ENCODE measurements at places on chromosomes 5 and 9.

DNA sequence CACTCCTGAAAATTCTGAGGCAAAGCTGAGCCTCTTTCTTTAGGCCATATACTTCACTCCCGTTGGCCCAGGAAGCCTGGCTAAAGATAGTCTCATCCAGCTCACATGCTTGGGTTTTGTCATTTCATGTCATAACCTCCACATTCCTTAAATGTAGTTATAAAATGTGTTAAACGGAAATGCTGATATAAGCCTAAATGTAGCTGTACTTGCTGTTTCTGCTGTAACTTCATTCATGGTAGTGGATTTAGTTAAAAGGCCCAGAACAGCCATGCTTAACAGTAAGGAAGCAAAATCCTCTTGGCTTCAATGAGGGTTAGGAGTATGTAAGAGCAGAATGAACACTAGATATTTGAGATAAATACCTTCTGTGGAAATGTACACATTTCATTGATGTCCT is 135.8 kb upstream of the TMEM161B start:
- DNase-seq, result no peak

GRCh38 chr5:74542482-74542881 is 98.0 kb downstream of the ENC1 start:
- no peak for DNase-seq

GRCh38 chr5:168424594-168425323 is 61.5 kb upstream of the RARS1 start:
- DNase-seq, result no peak

GRCh38 chr9:98907055-98907454 is 36.7 kb upstream of the COL15A1 start:
- DNase-seq, result no peak

GRCh38 chr5:132458226-132458560 is 32.4 kb downstream of the IRF1 start:
- no peak for DNase-seq

GRCh38 chr9:134371731-134372130 is 45.5 kb downstream of the RXRA start:
- no peak for DNase-seq

DNA sequence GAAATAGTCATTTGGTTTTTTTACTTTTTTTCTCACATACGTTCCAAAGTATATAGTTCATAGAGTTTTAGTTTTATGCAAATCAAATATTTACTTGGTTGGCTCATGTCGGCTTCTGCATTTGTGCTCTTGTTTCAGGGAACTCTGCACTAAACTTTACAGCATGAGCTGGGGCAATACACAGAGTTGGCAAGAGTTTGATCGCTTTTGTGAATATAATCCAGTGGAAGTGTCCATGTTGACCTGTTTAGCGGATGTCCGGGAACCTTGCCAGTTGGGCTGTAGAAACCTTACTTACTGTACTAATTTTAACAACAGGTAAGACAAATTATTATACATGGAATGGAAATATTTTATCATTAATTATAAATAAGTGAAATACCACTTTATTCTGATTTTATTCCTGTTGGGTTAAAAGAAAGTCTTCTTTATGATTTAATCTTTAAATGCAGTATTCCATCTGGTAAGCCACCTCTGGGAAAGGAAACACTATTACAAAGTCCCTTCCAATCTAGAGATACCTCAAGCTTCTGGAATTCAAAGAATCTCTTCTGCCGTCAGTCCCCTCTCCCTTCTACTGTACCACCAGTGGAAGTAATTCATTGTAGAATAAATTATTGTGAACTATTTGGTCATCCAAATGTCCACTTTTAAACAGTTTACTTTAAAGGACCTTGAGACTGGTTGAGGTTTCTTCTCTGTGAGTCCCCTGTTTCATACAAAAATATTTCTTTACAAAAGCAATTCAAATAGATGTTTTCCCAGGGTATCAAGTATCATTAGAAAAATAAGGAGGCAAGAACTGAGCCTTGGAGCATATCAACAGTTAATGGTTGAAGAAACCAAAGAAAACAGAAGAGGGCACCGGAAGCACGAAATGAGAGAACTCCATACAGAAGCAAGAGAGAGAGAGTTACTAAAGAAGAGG is 45.2 kb upstream of the GLIPR2 start:
- no peak for DNase-seq

DNA sequence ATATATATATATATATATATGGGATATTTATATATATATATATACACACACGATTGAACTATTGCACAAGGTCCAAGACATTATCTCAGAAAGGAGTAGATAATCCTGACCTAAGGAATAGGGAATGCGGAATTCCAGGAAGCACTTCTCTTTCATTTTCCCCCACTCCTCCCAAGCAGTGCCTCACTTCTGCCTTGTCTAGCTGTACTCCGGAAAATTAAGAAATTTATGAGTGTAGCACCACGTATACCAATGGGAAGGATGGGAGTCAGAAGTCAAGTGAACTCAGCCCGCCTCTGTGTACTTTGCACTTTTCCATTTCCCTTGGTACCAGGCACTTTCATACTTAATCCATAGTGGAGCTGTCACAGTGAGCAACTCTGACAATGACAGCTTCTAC is 10.9 kb downstream of the SLC36A1 start:
- DNase-seq, result no peak

DNA sequence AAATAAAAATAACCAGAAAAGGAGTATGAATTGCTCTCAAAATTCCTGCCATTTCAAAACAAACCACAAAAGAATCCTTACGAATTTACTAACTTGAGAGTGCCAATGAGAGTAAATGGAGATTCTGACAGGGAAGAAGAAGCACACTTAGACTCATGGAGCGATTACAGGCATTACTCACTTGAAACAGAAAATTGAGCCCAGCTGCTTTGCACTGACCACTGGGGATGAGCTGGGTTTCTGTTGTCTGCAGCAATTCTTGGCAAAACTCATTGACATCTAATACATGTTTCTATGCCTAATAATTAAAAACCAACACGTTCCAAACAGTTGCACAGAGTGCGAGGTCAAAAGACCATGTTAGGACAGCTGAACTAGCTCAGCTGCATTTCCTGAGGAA is 731.6 kb downstream of the DNAH5 start:
- DNase-seq, result no peak

DNA sequence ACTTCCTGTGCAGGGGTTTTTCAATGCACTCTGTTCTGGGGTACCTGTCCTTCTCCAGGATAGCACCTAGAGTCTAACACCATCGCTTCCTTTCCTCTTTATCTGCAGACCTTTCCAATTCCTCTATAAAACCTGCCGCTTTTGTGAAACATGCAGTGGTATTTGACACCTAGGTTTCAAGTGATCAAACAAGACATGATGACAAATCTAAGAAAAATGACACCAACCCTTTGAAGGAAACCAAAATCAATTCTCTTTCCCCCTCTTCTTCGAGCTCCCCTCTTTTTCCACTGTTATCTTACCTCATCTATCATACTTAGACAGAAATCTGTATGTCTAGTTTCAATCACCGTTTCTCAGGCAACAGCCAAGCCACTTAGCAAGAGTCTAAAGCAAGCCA is 25.6 kb upstream of the RANBP17 start:
- DNase-seq, result no peak
